AML-193 (cell line): ENCODE measurements at places on chromosomes 2 and 18.

- no peak for DNase-seq
These were observed 799.3 kb downstream of the BCL11A start for GRCh38 chr2:59754011-59754735.

DNA sequence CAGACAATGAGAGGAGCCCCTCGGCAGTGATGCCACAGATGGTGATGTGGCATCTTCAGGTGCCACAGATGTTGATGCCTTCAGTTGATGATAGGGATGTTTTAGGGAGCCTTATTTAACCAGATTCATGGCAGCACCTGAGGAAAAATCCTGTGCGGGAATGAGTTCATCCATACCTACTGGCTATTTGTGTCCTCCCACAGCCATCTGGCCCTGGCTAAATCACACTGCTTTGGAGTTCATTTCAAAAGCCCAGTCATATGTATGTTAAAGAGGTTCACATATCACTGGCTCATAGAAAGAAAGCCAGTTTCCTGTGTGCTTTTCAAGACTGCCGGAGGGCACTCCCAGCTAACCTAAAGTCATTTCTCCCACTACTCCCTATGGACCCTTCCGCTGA lies 131.3 kb downstream of the MCFD2 start:
- no peak for DNase-seq

DNA sequence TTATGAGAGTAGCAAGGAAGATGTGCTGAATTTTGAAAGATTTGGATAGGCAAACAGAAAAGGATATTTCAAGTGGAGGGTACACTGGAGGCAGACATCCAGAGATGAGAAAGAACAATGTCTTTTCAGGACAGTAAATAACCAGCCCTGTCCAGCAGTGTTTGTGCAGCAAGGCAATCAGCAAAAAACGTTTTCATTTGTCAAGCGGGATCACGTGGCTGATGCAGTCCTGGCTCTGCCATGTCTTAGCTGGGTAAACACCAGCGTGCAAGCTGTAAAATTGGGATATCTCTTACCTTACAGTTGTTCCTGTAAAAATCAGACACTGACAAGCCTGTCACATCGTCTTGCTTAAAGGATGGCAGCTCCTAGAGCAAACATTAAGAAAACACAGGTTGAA lies 67.8 kb downstream of the CWC22 start:
- DNase-seq, result no peak

- no peak for DNase-seq
These were observed 27.2 kb downstream of the G6PC2 start for GRCh38 chr2:168928113-168928831.

- DNase-seq, result peak; percentile 69
These were observed 127.8 kb downstream of the MBP start for GRCh38 chr18:77004555-77005380.

GRCh38 chr18:49020621-49021021 lies 69.9 kb upstream of the SMAD7 start:
- no peak for DNase-seq

DNA sequence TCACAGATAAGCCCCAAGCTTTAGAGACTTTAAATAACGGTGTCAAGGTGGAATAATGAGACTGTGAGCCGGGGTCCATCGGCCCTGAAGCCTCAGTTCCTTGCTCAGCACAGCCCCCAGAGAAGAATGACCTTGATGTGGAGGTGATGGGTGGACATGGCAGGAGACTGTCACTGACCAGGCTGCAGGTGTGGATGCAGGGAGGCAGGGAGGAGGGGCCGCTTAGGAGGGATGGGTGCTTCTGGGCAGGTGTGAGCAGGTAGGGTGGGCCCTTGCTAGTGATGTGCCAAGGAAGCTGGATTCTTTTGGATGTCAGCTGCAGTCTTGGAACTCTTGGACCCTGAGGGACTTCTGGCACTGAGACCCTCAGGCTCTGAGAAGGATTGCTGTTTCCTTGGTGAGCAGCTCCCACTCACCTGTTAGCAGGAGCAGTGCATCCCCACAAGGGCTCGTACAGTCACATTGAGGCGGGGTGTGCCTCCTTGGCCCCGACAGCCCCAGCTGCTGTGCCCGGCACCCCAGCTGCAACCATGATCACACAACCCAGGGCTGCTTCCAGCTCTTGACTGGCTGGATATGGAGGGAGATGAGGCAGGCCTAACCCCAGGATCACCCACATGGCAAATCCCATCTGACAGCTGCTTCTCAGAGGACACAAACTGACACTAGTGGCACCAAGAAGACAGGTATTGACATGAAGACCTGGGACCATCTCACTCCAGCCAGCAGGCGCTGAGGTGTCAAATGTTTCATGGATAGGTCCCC lies 209.8 kb upstream of the HDAC4 start:
- DNase-seq, result no peak

DNA sequence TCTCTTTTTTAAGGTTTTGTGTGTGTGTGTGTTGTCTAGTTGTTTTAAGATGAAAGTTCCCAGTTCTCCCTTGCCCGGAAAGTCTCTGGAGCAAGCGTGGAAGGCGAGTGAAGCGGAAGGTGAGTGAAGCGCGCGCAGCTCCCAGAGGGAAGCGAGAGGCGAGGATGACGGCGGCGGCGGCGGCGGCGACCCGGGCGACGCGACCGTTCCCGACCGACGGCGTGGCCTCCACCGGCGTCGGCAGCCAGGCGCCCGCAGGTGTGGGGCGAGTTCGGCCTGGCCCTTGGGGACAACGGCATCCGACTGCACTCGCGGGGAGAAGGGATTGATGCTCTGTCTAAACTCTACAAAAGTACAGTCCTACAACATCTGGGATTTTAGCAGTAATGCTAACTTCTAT lies 321.9 kb downstream of the CELF4 start:
- no peak for DNase-seq

DNA sequence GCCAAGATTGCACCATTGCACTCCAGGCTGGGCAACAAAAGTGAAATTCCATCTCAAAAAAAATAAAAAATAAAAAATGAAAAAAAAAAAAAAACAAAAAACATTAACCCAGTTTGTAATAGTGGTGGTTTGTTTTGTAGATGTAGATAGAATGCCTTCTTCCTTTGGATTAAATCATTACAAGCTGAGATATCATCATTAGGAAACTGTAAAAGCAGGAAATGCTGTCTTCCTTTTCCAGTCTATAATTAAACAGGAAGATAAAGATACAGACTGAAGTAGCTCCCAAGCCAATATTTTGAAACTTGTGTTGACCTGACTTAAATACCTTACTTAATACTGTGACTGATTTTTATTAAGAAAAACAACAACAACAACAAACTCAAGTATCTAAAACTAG lies 43.1 kb downstream of the RBMS1 start:
- DNase-seq, result no peak
